Mesangial cell (primary cell): ENCODE measurements at places on chromosomes 7 and 10. TPM values are rescaled to one million over a fixed set of nuclear protein-coding genes. Genes with fewer than 3 reads are reported as not detected.

Gene PPP1R3C
- total RNA-seq = 1.8 and 8.2 TPM in 2 replicates

Gene PAX4
- total RNA-seq = not detected in 2 replicates

Gene CHRM2
- 2.9 and 14.5 TPM in 2 replicates for total RNA-seq

Gene TBC1D12
- total RNA-seq = 3.7 and 8.2 TPM in 2 replicates

Gene PKD2L1
- not detected in 2 replicates for total RNA-seq

Gene MKX
- 0.98 and 3.0 TPM in 2 replicates for total RNA-seq

Gene TWIST1
- 1.1 and 4.6 TPM in 2 replicates for total RNA-seq
